Left colon (tissue), 2 donors: ENCODE measurements at places on chromosomes 1 and 21. TPM values are rescaled to one million over a fixed set of nuclear protein-coding genes. Genes with fewer than 3 reads are reported as not detected.

The OR2L2 gene
- total RNA-seq: 0.15 TPM

The HAPLN2 gene
- not detected for total RNA-seq

The SPRR2F gene
- not detected for total RNA-seq

The NOS1AP gene
- 14.4 TPM for total RNA-seq

The MIS18A gene
- total RNA-seq: 6.4 TPM

The SUSD4 gene
- 0.28 TPM for total RNA-seq
